HS-27A (cell line): ENCODE measurements at places on chromosomes 7 and 10.
A peak's percentile ranks its signal among the peaks of the same experiment; 100 is the strongest.

GRCh38 chr7:132450696-132451095 is 125.6 kb downstream of the PLXNA4 start:
- DNase-seq: no peak

GRCh38 chr10:71126432-71126831 is 85.9 kb upstream of the UNC5B start:
- DNase-seq: no peak

DNA sequence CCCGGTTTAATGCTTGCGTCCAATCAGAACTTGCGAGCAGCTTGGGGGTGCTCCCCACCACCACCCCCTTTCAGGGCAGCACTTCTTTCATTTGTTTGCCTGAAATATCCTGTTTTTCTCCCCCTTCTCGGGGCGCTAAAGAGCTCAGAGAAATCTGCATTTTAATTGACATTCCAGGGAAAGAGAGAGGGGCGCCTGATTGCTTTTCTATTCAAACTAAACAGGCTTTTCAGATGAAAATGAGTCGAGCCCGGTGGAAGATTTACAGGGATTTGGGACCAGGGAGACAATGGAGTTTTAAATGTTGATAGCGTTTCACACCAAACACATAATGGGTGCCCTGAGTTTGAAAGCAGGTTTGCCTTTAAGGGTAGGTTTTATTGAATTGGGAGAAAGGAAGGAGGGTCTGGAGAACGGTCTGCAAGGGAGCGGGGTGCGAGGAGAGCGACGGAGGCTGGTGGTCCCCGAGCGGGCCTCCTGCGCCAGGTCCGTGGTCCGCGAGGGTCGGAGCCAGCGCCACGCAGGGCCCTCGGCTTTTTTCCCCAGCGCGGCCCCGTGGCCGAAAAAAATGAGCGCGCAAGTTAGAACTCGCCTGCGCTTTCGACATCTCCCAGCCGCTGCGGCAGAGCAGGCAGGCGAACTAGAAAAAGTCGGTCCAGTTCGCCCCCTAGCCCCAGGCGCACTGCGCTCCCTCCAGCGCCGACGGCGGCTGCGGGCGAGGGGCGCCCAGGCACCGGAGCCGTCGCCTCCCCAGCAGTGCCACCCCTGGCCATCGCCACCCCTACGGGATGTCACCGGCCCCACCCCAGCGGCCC is 1.3 kb downstream of the FGFR2 start:
- no peak for DNase-seq

DNA sequence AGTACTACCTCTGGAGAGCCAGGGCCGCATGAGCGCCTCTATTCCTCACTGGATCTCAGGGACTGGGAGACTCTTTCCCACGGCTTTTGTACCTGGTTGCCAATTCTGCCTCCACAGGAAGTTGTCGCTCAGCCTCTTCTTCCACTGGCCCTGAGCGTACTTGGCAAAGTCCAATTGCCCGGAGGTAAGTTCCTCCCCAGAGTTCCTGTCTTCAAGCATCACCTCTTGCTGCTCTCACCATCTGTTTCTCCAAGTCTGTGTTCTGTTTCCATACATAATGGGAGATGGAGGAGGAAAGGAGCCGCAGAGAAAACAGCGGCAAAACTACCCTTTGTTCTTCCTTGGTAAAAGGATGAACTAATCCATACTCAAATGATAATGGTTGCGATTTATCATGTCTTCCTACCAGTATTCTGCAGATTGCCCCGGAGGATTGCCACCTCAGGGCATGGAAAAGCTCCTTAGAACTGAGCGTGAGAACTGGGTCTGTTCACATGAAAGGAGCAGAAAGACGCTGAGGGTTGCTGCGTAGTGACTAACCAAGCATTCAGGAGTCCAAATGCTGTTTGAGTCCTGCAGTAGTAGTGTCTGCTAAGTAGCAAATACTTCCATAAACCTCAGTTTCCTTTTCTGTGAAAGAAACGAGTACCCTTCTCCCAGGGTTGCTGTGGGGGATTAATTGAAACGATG is 170.2 kb upstream of the GLI3 start:
- DNase-seq: no peak

DNA sequence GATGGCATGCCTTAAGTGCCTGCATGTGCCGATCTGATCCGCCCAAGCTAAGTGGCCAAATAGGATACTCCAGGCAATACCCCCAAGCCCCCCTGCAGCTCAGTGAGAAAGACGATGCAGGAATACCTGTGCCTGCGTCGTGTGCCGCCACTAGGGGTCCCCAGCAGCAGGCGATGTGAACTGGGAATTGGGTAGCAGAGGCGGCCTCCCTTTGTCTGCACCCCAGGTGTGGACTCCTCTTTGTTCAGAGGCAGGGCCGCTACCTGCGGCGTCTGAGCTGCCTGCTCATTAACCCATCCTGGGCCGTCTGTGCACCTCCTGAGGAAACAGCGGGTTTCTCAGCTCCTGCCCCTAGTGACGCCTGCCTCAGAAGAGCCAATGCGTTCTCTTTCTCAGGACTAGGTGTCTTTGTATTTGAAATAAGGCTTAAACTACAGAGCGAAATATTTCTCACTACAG is 4.8 kb upstream of the CHN2 start:
- no peak for DNase-seq

GRCh38 chr7:4216016-4216415 is 466.1 kb upstream of the FOXK1 start:
- DNase-seq: no peak

DNA sequence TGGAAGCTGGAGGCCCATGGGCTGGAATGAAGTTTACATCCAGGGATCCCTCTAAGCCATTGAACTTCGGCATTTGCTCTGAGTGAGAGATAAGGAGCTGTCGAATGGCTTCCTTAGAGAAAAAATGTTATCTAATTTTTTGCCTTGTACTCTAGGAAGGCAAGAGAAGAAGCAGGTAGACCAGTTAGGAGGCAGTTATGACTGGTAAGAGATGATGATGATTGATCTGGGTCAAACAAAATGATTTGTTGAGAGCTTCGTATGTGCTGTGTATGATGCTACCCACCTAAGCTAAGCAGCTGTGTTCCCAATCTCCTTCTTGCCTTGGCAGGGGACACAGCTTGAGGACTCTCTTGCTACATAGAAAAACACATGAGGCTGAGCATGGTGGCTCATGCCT is 370.2 kb downstream of the LRMDA start:
- DNase-seq: no peak

DNA sequence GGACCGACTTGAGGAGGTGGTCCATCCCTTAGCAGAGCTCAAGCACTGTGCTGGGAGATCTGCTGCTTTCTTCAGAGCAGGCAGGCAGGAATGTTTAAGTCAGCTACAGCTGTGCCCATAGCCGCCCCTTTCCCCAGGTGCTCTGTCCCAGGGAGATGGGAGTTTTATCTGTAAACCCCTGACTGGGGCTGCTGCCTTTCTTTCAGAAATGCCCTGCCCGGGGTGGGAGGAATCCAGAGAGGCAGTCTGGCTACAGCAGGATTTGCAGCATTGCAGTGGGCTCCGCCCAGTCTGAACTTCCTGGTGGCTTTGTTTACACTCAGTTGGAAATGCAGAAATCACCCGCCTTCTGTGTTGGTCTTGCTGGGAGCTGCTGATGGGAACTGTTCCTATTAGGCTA is 51.2 kb upstream of the SEMA3A start:
- no peak for DNase-seq

- DNase-seq: no peak
Observed at GRCh38 chr7:93228302-93228701, 2.0 kb upstream of the HEPACAM2 start.

GRCh38 chr10:72364239-72364777 is 9.6 kb upstream of the DNAJB12 start:
- peak; percentile 64 for DNase-seq

GRCh38 chr7:96707901-96708774 is 1.5 kb downstream of the SEM1 start:
- DNase-seq: no peak

DNA sequence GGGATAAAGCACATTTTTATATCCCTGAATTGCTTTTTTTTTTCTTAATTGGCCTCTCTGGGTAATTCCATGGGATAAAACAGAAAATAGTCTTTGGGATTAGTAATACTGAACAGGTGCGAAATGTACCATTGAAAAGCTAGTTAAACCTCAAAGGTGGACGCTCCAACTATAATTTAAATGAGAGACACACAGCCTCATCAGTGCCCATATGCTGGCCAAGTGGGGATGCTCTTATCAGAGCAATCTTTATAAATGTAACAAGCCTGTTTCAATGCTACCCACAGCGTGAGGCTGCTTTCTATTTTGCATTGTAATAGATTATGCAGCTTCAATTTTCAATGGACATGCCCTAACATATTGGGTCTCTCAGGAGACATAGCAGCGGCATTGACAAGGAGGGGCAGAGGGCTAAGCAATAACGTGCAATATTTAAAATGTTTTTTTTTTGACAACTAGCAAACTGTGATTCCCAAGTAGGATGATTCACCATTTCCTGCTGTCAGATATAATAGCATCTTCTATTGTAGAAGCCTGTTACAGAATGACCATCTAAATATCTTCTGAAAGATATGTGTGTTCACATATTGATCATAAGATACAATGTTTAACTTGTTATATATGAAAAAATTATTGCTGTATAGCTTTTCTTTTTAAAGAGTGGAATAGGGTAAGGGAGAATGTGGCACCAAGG is 91.3 kb upstream of the BET1 start:
- no peak for DNase-seq
